ENCODE measurements at places on chromosomes 13 and 19. TPM values are rescaled to one million over a fixed set of nuclear protein-coding genes. Genes with fewer than 3 reads are reported as not detected.

DNA sequence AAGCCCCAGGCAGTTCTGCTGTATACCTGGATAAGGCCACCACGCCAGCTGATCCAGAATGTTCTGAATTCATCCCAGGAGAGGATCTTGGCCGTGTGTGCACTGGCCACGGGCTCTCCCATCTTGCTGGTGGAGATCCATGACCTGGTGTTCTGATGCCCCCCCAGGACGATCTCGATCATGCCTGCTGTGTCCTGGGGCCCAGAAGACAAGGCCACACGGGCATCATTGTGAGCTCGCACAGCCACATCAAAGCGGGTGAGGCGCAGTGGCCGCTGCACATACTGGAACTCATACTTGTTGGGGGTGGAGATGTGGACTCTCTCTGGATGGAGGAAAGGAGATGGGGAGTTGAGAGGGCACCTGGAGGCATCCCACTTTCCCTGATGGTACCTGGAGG, 40.1 kb downstream of the F2RL3 start:
- DNase-seq = no peak

GRCh38 chr13:42255886-42256285, 16.1 kb upstream of the AKAP11 start:
- no peak for DNase-seq

GRCh38 chr19:28915202-28915601, 297.7 kb downstream of the UQCRFS1 start:
- no peak for DNase-seq

The RINL gene
- total RNA-seq = 2.6 TPM

DNA sequence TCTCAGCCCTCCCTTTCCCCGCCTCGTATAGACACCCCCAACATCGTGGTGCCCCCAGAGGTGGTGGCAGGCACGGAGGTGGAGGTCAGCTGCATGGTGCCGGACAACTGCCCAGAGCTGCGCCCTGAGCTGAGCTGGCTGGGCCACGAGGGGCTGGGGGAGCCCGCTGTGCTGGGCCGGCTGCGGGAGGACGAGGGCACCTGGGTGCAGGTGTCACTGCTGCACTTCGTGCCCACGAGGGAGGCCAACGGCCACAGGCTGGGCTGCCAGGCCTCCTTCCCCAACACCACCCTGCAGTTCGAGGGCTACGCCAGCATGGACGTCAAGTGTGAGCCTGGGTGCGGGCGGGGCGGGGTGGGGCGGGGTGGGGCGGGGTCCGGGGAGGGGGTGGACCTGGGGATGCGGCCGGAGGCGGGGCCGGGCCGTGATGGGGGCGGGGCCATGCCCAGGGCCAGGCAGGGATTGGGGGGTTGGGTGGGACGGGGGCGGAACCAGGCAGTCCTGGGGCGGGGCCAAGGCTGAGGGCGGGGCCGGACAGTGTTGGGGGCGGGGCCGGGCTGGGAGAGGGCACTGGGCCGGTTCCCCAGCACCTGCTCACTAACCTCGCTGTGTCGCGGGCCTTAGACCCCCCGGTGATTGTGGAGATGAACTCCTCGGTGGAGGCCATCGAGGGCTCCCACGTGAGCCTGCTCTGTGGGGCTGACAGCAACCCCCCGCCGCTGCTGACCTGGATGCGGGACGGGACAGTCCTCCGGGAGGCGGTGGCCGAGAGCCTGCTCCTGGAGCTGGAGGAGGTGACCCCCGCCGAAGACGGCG, 7.8 kb downstream of the MAG start:
- no peak for DNase-seq

DNA sequence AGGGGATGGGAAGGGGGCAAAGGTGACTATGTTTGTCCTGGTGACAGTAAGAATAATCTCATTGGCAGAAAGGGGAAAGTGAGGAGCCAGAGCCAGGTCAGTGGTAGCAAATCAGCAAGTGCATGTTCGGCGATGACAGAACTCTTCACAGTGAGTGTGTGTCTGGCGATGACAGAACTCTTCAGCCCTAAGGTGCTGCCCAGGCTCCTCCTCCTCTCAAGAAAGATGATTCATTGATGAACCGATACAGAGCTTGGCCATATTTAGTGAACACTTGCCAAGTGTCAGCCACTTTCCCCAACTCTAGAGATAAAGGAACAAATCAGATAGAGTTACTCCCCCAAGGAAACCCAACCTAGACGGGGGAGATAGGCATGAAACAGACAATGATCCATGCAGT, 199.3 kb upstream of the UBL3 start:
- peak; percentile 58 for DNase-seq

DNA sequence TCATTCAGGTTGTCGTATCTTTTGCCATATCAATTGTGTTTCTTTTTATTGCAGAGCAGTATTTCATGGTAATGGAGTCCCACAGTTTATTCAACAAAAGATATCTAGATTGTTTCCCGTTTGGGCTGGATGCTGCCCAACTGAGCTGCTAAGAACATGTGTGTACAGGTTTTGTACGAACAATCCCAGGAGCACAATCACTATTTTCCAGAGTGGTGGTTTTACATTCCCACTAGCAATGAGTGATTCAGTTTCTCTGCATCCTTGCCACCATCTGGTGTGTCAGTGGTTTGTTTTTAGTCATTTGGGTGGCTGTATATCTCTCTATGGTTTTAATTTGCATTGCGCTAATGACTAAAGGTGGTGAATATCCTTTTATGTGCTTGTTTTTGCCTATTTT, 52.7 kb upstream of the ZDHHC20 start:
- DNase-seq = peak; percentile 89

DNA sequence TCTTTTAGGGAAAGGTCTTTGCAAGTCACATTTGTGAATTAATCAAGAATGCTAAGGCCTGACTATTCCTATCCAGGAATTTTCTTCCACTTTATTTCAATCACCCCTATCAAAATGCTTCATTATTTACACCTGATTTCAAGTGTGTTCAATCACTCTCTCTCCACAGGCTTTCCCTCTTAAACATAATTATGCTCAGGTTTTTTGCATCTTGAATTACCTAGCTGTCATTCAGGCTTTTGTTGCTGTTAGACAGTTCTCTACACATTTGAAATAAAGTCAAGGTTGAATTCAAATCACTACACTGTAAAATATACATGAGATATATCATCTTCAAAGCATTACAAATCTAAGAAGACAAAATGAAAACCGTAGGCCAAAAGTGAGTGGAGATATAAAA, 941.3 kb upstream of the SLITRK1 start:
- no peak for DNase-seq

GRCh38 chr13:66509175-66509574, 721.0 kb downstream of the PCDH9 start:
- no peak for DNase-seq

The SWSAP1 gene
- total RNA-seq = 0.50 TPM

DNA sequence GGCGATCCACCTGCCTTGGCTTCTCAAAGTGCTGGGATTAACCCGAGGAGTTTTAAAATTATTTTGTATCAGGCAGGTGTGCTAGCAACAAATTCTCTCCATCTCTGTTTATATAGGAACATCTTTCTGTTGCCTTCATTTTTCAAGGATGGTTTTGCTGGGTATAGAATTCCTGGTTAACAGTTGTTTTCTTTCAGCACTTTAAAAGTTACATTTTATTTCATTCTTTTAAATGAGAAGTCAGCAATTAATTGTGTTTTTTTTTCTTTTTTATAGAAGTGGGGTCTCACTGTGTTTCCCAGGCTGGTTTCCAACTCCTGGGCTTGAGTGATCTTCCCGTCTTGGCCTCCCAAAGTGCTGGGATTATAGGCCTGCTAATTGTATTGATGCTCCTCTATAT, 44.0 kb downstream of the DPF1 start:
- no peak for DNase-seq

- DNase-seq = no peak
Observed at GRCh38 chr19:7705387-7706187, 3.7 kb upstream of the FCER2 start.

GRCh38 chr19:30733826-30734550, 361.8 kb downstream of the ZNF536 start:
- DNase-seq = no peak

The CACNA1A gene
- total RNA-seq = 1.8 TPM

DNA sequence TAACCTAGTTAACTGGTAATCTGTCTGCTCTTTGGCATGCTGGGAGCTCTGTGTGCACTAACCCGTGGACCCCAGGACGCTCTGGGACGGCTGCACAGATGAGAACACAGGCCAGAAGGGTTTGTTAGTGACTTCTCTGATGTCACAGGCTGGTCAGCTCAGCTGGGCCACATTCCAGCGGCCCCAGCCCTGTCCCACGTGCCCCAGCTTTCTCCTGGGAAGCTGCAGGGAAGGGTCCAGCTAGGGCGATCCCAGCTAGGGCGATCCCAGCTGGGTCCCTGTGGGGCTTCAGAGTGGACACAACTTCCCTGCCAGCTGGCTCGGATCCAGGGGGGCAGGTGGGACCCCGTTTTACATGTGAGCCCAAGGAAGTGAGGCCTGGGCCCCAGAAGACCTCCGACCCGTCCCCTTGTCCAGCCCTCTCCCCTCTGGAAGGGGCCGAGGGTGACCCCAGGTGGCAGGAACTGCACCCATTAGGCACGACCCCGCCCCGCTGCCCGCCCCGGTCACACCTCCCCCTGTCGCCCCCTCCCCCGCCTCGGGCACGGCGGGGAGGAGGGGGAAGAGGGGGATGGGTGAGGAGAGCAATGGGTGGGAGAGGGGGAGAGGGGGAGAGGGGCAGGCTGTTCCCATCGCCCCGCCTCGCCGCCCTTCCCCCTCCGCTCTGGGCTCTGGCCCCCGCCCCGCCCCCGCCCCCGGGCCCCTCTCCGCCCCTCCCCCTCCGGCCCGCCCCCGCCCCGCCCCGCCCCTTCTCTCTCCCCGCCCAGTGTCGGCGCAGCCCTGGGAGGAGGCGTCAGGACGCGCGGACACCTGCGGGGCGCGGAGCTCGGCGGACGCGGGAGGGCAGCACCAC, 75.2 kb upstream of the MCF2L start:
- DNase-seq = peak; percentile 23

GRCh38 chr13:74361274-74361673, 227.1 kb upstream of the KLF12 start:
- DNase-seq = no peak

DNA sequence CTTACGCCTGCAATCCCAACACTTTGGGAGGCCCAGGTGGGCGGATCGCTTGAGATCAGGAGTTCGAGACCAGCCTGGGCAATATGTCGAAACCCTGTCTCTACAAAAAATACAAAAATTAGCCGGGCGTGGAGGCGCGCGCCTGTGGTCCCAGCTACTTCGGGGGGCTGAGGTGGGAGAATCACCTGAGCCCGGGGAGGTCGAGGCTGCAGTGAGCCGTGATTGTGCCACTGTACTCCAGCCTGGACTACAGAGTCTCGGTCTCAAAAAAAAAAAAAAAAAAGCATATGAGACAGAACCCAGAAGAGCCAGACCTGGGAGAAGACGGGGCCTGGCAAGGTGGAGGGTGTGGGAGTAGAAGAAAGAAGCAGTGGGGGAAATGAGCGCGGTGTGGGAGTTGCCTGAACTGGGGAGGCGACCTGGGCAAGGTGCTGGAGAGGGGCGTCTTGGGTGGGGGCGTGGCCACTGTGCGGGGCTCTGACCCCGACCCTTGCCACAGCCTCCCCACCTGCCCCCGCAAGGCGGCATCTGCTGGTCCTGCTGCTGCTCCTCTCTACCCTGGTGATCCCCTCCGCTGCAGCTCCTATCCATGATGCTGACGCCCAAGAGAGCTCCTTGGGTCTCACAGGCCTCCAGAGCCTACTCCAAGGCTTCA, 533 bp downstream of the DKKL1 start:
- no peak for DNase-seq

The ZSCAN4 gene
- not detected for total RNA-seq

The FFAR2 gene
- total RNA-seq = not detected

The CACNG7 gene
- 0.26 TPM for total RNA-seq

The CYP4F12 gene
- not detected for total RNA-seq

The UGGT2 gene
- 47.2 TPM for total RNA-seq

DNA sequence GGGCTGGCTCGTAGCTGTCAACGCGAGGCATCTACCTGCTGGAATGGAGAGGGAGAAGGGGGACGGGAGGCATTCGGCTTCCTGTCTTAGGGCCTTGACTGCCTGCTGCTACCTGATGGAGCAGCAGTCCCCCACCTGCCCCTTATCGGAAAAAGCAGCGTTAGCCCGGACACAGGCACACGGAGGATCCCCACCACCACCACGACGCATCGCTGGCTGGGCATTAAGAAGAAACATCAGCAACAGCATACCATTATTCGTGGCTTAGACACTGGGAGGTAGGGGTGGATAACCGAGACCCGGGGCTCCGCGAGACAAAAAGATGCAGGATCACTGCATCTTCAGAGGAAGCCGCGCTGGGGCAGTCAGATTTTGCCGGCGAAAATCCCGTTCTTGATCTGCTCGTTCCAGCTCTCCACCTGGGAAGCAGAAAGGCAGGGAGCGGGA, 1.1 kb downstream of the COX6B2 start:
- no peak for DNase-seq

DNA sequence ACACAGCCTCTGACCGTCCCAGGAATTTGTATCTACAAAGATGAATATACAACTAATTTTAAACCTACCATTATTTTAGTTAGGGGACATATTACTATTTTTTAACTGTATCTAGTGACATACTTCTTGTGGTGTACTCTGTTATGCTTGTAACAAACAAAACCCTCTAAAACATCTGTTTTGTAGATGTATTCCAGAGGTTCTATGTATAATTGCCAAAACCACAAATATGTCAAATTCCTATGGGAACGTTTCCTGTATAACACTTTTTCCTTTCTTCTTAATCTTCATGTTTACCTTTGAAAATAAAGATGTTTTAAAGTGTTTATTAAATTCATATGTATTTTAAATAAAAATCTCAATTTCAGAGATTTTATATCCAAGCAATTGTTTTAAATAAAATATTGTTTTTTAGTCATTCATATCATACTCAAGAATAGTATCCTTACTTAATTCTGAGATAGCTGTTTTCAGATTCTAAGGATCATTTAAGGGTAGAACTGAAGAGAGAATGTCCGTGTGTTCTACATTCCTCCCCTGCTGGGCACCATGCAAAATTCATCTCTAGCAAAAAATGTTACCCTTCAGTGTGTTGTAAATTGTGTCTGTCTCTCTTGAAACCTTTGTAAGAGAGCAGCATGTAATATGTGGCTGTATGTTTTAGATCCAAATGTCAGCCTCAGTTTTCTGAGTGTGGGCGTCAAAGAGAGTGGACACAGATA, 1327.7 kb downstream of the EFNB2 start:
- peak; percentile 46 for DNase-seq

DNA sequence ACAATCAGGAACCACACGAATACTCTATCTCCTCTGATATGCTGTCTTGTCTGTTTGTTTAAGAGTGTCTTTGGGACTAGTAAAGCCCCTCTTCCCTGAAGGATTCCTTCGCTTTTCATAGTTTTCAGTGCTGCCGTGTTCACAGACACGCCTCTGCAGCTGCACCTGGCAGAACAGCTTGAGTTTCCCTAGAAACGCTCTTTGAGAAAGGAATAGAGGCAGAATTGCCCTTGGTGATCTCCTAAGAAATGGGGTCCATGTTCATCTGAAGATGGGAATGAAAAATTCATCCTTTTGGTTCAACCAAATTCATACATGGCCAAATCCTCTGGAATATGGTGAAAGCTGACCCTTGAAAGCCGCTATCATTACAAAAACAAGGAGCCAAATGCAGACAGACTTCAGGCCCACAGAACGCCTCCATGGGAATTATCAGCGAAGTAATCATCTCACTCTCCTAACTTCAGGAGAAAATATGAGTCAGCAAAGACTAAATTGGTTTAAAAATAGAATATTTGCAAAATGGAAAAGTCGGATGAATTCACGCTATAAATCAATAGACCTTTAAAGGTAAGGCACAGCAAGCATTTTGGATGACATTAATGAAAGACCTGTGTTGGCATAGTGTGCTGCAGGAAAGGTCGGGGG, 5.5 kb downstream of the SACS start:
- DNase-seq = peak; percentile 90

Measured in fibroblast of lung (primary cell).